ENCODE measurements at places on chromosomes 7 and 10.

DNA sequence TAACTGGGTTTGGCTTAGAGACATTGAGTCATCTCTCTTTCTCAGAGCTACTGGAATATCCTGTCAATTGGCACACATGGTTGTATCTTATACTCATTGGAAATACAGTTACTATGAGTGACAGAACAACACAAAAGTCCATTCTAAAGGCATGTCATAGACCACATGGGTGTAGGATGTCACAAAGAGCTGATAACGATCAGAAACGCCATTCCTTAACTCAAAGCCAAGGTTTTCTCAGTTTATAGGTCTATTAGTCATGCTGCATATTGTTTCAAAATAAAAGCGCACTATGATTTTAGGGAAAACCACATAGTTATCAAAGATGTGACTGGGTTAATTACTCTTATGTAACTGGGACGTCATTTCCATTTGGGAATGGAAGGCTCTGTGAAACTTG is 147.2 kb upstream of the FAM171A1 start:
- ATAC-seq, result no peak

GRCh38 chr7:87325576-87326370 is 19.7 kb upstream of the CROT start:
- ATAC-seq, result no peak

DNA sequence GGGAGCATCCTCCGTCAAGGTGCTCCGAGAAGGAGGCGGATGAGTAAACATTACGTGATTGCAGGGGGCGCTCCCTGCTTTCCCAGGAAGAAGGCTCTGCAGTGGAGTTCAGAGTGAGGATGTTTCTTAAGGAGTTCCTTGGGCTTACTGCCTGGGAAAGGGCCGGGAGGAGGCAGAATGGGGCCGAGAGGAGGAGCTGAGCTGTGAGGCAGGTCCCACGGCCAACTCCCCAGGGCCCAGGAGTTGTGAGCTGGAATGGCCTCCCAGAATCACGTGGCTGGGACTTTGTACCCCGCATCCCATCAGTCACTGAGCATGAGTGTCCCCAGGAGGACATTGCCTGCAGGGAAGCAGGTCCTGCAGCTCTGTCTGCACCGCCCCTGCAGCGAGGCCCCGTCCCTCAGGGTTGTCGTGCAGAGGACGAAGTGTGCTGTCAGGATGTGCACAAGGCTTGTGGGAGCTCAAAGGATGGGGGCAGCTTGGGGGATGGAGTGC is 75.5 kb downstream of the DYNC2I1 start:
- ATAC-seq, result no peak

DNA sequence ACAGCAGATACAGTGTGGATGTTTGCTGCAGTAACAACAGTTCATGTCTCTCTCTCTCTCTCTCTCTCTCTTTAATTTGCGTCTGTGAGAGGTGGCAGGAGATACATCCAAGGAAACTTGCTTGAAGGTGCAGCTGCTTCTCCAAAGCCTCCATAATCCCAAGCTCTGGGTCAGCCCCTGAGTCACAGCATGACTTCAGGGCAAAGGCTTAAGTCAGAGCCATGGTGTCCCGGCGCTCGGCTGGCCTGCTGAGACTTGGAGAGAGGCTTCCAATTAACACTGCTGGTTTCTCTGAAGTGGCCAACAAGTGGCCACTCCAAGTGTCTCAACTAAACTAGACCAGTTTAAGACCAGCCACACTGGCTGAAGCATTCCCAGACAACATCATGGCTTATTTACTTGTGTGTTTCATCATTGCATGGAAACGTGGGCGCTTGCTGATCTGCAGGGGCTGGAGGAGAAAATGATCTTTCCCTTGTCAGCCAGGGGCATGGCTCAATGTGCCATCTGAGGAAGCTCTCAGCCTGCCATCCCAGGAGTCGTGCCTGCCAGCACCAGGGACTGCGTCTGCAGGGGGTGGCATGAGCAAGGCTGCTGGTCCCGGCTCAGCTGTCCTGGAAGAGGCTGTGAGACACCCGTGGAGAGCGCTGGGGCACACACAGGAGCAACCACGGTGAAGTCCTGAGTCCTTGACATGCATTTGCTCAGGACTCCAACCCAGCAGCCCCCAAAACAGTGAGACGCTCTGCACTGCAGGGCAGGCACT is 254.2 kb downstream of the COBL start:
- ATAC-seq, result no peak

GRCh38 chr7:96303686-96304443 is 18.0 kb downstream of the SLC25A13 start:
- ATAC-seq, result no peak

Data from gastroesophageal sphincter (tissue), 4 donors.